Forelimb muscle (tissue), 1 donor: ENCODE measurements at places on chromosomes 7 and 10. TPM values are rescaled to one million over a fixed set of nuclear protein-coding genes. Genes with fewer than 3 reads are reported as not detected.

CAV2 gene
- 35.8 TPM for polyA plus RNA-seq

CYP3A5 gene
- 0.71 TPM for polyA plus RNA-seq

PDZD8 gene
- 10.7 TPM for polyA plus RNA-seq

GPRIN2 gene
- 0.24 TPM for polyA plus RNA-seq

GATAD1 gene
- polyA plus RNA-seq: 24.9 TPM

PLEKHS1 gene
- polyA plus RNA-seq: 0.05 TPM

MYH16 gene
- polyA plus RNA-seq: 0.18 TPM

CYP2C19 gene
- polyA plus RNA-seq: not detected

FLNC gene
- polyA plus RNA-seq: 642 TPM

CADPS2 gene
- polyA plus RNA-seq: 3.9 TPM

ODAD2 gene
- polyA plus RNA-seq: 0.62 TPM

NPC1L1 gene
- polyA plus RNA-seq: 0.04 TPM

ZEB1 gene
- 60.8 TPM for polyA plus RNA-seq

DYNC1I1 gene
- 0.68 TPM for polyA plus RNA-seq

TRIM56 gene
- 7.6 TPM for polyA plus RNA-seq

ARHGEF35 gene
- 1.2 TPM for polyA plus RNA-seq

FAM24B gene
- polyA plus RNA-seq: 2.0 TPM

CTNNA3 gene
- 12.6 TPM for polyA plus RNA-seq

C10orf105 gene
- 0.06 TPM for polyA plus RNA-seq

PSMA2 gene
- 117 TPM for polyA plus RNA-seq

NME8 gene
- not detected for polyA plus RNA-seq

GATA3 gene
- polyA plus RNA-seq: 0.33 TPM

HSPA12A gene
- 5.3 TPM for polyA plus RNA-seq

ELN gene
- 91.6 TPM for polyA plus RNA-seq

CAV1 gene
- 162 TPM for polyA plus RNA-seq

ALOX5 gene
- 1.1 TPM for polyA plus RNA-seq

CRYGN gene
- not detected for polyA plus RNA-seq

RPA3 gene
- polyA plus RNA-seq: 19.8 TPM

DPP6 gene
- 3.2 TPM for polyA plus RNA-seq

ZNF783 gene
- polyA plus RNA-seq: 14.0 TPM

IDE gene
- polyA plus RNA-seq: 15.3 TPM

NIPSNAP2 gene
- polyA plus RNA-seq: 107 TPM

FAM221A gene
- polyA plus RNA-seq: 2.4 TPM

PTCD1 gene
- polyA plus RNA-seq: 3.7 TPM

PKD1L1 gene
- 1.2 TPM for polyA plus RNA-seq

GBX1 gene
- 3.1 TPM for polyA plus RNA-seq

DNAH11 gene
- polyA plus RNA-seq: 0.30 TPM

TECTB gene
- not detected for polyA plus RNA-seq

ATOH7 gene
- polyA plus RNA-seq: 0.15 TPM

ZNF853 gene
- polyA plus RNA-seq: 16.6 TPM

EGR2 gene
- 2.5 TPM for polyA plus RNA-seq

BBIP1 gene
- 23.9 TPM for polyA plus RNA-seq

PRSS37 gene
- not detected for polyA plus RNA-seq

PIK3AP1 gene
- 1.8 TPM for polyA plus RNA-seq

ITGA8 gene
- 7.3 TPM for polyA plus RNA-seq

MRPS24 gene
- 77.3 TPM for polyA plus RNA-seq

ELFN1 gene
- polyA plus RNA-seq: 4.7 TPM

MYO3A gene
- polyA plus RNA-seq: 0.59 TPM

C10orf90 gene
- 0.30 TPM for polyA plus RNA-seq

CPA2 gene
- 0.49 TPM for polyA plus RNA-seq

OR2A5 gene
- polyA plus RNA-seq: not detected

WASHC2A gene
- 27.2 TPM for polyA plus RNA-seq

ZPBP gene
- not detected for polyA plus RNA-seq
